ENCODE measurements at places on chromosomes 7 and 10.

DNA sequence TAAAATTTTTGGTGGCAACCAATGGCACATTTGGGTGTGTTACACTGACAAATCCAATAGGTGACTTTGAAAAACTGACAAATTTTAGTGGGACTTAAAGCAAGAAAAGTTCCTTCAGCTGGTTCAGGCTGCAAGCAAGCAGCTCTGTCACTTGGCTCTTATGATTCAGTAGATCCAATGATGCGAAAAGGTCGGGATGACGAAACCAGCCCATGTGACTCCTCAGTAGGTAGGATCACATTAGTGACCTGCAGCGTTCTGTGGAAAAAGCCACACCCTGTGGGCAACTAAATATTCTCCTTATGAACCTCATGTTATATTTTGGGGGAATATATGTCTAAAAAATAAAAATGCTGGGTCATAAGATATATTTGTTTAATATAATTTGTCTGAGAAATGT lies 13.3 kb upstream of the TSGA13 start:
- no peak for DNase-seq

- no peak for DNase-seq
Observed at GRCh38 chr7:85290269-85290668, 103.4 kb upstream of the SEMA3D start.

DNA sequence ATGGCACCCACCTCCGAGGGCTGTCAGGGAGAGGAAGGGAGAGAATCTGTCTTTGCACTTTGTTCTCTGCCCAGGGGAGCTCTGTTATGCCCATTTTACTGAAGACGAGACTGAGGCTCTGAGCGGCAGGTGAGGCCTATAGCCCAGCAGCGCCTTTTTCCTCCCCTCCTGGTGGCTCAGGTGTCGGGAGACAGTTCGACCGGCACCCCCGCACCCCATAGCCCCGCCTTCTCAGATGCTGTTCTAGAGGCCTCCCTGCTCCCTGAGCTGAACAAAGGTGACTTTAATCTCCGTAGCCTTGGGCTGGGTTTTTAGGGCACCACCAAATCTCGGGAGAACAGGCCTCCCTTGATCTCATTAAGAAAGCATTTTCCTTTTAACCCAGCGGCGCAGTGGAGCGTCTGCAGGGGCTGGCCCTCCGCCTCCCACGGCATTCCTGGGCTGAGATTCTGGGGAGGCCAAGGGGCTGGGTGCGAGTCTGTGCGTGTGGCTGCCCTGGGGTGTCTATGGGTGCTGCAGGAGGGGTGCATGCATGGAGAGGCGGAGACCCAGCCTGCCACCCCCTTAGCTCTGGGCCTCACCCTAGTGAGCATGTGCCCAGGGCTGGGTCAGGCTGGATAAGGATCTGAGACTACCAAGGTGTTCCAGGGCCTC lies 3.3 kb downstream of the LFNG start:
- peak; percentile 27 for DNase-seq

DNA sequence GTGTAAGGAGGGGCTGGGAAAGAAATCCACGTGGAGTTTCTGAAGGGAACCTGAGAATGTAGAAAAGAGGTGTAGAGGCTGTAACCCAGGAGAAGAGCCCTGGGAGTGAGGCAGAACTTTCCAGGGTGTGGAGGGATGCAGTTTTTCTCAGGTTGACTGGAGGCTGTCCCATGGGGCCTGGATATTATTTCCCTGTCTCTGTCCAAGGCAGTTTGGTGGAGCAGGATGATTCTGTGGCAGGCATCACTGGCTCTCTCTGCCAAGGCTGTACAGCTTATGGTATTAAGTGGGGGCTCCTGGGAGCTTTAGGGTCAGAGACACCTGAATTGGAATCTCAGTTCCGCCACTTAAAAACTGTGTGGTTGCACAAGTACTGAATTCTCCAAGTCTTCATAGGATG lies 81.6 kb downstream of the CHN2 start:
- DNase-seq, result no peak

DNA sequence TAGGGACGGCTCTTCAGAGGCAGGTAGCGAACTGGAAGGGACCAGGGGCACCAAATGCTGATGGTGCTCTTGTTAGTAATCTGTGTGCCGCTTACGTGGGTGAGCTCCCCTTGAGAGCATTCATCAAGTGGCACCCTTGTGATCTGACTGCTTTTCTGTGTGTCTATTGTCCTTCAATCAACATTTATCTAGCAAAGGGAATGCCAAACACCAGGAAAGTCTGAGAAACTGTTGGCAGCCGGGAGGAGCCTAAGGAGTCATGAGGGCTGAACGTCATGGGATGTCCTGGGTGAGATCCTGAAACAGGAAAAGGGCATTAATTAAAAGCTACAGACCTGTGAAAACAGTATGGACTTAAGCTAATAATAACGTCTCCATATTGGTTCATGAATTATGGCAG lies 733.1 kb downstream of the TYW1 start:
- no peak for DNase-seq

- no peak for DNase-seq
Observed at GRCh38 chr7:87628780-87629569, 777 bp downstream of the RUNDC3B start.

- no peak for DNase-seq
Observed at GRCh38 chr7:117362294-117362888, 39.5 kb upstream of the WNT2 start.

GRCh38 chr7:69898189-69898588 lies 299.9 kb downstream of the AUTS2 start:
- DNase-seq, result no peak

GRCh38 chr10:33391611-33392465 lies 57.4 kb upstream of the NRP1 start:
- DNase-seq, result no peak

- DNase-seq, result no peak
Observed at GRCh38 chr10:102919992-102920739, 2.1 kb downstream of the CNNM2 start.

Measured in nucleus accumbens (tissue), 56 donors.